ENCODE measurements at places on chromosomes 6 and 20. TPM values are rescaled to one million over a fixed set of nuclear protein-coding genes. Genes with fewer than 3 reads are reported as not detected.

- DNase-seq: no peak
Observed at GRCh38 chr6:125095580-125096301, 57.8 kb upstream of the TPD52L1 start.

DNA sequence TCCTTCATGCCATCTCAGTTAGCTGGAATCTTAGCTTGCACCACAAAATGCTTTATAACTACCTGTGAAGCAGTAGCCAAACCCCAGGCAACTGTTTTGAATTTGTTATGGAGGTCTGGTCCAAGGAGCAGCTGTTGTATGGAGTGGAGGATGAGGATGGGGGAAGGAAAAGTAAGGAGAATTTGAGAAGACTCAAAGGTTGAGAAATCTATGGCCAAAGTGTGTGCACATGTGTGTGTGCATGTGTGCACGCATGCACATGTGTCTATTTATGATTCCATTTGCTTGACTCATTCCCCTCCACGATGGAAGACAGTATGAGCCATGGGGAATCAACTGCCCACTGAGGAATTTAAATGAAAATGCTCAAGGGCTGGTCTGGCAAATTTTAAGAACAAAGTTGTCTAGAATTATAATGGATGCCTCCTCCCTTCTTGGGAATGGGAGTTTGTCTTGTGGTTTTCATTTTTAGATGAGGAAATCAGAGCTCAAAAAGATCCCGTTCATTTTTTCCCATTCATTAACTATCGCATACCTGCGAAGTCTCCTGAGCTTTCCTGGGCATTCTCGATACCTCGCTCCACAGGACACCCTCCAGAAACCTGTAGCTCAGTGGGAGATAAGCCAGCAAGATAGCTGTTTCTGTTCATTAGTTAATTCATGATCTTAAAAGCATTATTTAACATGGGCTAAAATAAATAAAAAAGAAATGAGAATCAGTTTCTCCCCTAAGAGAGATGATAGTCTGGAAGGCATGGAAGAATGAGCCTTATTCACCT, 152.3 kb upstream of the NEDD9 start:
- no peak for DNase-seq

DNA sequence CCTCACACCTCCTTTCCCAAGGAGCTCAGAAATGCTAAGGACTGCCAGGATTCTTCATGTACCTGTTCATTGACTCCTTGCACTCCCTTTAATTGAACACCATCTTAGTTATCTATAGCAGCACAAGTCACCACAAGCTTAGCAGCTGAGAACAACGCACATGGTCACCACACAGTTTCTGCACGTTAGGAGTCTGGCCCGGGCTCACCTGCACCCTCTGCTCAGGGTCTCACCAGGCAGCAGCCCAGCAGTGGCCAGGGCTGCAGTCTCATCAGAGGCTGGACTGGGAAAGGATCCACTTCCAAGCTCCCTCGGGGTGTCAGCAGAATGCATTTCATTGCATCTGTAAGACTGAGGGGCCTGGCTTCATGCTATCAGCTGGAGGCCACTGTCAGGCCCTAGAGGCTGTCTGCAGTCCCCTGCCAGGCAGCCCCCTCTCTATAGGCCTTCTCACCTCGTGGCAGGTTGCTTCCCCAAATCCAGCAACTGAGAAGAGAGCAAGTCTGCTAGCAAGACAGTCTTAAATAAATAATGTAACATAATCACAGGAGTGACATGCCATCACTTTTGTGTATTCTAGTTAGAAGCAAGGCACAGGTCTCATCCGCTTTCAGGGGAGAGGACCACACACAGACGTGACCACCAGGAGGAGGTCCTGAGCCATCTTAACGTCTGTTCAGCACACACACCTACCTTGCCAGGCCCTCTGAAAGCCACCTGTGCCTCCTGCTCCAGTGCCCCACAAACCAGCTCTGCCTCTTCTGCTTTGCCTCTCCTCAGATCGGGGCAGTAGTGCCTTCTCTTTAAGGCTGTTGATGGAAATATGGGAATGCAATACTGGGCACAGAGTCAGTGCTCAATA, 165.2 kb upstream of the CST7 start:
- DNase-seq: no peak

- peak; percentile 51 for DNase-seq
Observed at GRCh38 chr6:103215847-103216246, 1643.9 kb downstream of the HACE1 start.

DNA sequence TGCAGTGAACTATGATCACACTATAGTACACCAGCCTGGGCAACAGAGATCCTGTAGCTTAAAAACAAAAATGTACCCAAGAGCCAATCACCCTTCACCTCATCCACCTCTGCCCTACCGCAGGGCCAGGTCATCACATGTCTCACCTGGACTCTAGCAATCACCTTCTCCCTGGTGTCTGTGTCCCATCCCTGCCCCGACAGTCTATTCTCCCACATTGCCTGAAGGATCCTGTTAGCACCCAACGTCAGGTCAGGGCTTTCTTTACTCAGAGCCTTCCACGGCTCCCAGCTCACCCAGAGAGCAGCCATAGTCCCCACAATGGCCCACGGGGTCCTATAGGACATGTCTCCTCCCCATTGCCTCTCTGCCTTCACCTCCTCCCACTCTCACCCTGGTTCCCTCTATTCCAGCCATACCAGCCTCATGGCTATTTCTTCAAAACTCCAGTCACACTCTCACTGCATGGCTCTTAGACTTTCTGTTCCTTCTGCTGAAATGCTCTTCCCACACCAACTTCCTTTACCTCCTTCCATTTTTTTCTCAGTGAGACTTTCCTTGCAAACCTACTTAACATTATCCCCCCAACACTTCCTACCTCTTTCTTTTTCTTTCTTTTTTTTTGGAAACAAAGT, 22.5 kb upstream of the ARFGEF2 start:
- no peak for DNase-seq

Gene GTF3C6
- 105 TPM for total RNA-seq

Gene GGTLC1
- not detected for total RNA-seq

- peak; percentile 86 for DNase-seq
Observed at GRCh38 chr20:31841928-31842327, 3.5 kb downstream of the FOXS1 start.

GRCh38 chr20:37407573-37408002, 61.6 kb downstream of the SRC start:
- no peak for DNase-seq

DNA sequence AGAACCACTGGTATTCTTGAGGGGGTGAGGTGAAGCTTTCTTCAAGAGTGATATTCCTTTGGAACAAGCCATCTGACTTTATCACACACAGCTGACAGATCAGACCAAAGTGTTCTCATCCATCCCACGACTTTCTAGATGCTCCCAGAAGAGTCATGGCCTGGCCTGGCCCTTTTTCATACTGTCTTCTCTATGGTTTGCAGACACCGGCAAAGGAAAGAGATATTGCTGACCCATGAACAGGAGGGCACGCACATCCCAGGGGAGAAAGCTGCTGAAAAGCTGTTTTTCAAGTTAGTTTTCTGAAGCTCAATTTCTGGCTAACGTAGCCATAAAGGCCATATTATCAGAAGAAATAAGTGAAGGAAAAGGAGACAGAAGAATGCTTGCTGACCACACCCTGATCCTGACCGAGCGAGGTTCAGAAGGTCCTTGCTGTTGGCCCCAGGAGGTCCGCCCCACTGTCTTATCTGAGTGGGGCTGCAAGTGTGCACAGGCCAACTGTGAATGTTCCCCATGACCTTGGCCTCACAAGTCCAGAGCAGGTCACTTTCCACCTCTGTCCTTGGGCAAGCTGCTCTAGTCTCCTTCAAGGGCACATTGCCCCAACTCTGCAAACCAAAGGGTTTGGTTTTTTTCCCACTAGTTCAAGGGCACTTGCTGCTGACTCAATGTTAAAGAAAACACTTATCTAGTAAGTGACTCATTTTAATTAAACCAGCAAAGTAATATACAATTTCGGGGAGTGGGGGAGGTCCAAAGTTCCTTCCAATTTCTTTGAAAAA, 2.0 kb downstream of the ACSS1 start:
- DNase-seq: no peak

GRCh38 chr6:157403686-157404051, 22.7 kb downstream of the ZDHHC14 start:
- no peak for DNase-seq

DNA sequence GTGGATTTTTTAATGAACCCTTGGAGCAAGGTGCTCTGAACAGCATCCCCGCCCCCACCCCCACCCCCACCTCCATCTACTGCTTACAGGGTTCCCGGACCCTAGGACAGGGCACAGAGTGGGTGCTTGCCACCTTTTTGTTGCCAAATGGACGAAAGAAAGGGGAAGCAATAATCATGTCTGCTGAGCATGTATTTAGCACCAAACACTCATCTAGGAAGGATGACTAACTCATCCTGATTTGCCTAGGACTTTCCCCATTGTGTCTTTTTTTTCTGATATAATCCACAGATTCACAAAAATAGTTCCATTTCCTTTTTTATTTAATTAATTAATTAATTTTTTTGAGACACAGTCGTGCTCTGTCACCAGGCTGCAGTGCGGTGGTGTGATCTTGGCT, 1.2 kb upstream of the PLTP start:
- no peak for DNase-seq

Gene IL17A
- total RNA-seq: not detected

Gene GCNT2
- total RNA-seq: 7.3 TPM

- DNase-seq: peak; percentile 93
Observed at GRCh38 chr20:43911066-43911465, 3.6 kb upstream of the TOX2 start.

DNA sequence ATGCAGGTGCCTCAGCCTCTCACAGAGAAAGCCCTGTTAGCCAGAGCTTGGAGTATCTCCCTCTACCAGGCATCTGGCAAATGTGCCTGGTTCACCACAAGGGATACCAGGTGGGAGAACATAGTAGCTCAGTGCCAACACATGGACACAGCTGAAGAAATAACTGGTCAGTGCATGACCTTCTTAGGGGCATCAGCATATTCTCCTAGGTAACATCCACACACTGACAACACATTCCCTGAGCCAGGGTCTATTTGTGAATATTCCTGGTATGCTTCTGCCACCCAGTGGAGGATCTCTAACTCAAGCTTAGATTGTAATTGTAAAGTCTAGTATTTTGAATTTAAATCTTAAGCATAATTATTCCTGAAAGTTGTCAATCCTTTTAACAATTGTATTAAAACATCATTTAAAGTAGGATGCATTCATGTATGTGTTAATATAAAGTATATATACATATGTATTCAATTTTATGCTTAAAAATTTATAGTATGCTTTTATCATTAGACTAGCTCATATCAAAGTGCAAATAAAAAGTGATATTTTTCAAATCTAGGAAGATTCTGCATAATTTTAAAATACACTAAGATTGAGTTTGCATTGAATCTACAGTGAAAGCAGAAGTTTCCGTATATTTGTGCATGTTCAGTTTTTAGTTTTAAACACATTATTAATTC, 45.3 kb upstream of the COL21A1 start:
- peak; percentile 57 for DNase-seq

Gene EPPIN
- total RNA-seq: not detected

GRCh38 chr20:50398821-50399554, 111.2 kb upstream of the PTPN1 start:
- DNase-seq: no peak

DNA sequence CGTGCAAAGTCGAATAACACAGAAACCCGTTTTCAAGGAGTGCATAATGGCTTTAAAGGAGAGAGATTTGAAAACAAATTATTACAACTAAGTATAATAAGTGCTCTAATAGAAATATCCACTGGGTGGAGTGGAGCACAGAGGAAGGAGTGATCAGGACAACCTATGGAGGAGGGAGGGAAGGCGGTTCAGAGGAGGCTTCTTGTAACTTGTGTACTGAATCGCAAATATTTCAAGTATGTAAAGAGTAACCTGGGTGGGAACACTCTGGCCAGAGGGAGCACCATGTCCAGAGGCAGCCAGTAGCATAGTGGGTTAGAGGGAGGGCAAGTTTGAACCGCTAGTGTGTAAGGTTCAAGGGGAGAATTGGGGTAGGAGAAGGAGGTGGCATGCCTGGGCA, 21.6 kb upstream of the TNFAIP3 start:
- no peak for DNase-seq

DNA sequence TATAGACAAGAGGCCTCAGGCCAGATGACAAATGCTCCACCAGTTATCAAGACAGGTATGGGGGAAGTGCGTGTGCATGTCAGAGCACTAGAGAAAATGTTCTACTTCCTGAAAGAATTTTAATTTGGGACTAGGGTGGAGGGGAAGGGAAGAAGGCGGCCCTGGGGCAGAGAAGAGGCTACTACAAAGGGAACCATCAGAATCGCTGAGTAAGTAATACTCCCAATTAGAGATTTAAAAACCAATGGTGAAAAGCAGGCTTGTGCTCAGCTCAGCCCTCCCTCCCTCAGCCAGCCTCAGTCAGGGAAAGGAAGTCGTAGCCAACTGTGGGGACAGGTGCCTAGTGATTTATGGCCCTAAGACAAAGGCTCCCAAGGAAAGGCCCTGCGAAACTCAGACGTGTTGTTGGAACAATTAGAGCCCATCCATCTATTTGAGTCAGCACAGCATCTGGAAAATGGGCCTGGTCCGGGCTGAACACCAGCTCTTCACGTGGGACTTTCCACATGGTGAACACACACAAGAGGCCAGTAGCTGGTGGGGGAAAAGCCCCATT, 15.0 kb upstream of the MAFB start:
- no peak for DNase-seq
